ENCODE measurements at places on chromosomes 2 and 18. TPM values are rescaled to one million over a fixed set of nuclear protein-coding genes. Genes with fewer than 3 reads are reported as not detected.

FAHD2B gene
- total RNA-seq, result 4.1 TPM

CYTIP gene
- 0.16 TPM for total RNA-seq

ZAP70 gene
- 0.16 TPM for total RNA-seq

AFF3 gene
- total RNA-seq, result 0.34 TPM

CYS1 gene
- total RNA-seq, result 5.0 TPM

EFHD1 gene
- total RNA-seq, result not detected

ACKR3 gene
- total RNA-seq, result 3.2 TPM

ZNF892 gene
- total RNA-seq, result 4.4 TPM

IL36B gene
- not detected for total RNA-seq

All from bronchial smooth muscle cell (primary cell).